ELF-1 (cell line): ENCODE measurements at places on chromosomes 11 and 22.

GRCh38 chr11:100810146-100810545 lies 123.1 kb downstream of the ARHGAP42 start:
- DNase-seq, result no peak

- peak; percentile 27 for DNase-seq
Observed at GRCh38 chr22:40397396-40397795, 27.0 kb downstream of the SGSM3 start.

- DNase-seq, result no peak
Observed at GRCh38 chr11:96185220-96185768, 157.7 kb downstream of the MAML2 start.

- no peak for DNase-seq
Observed at GRCh38 chr11:106724293-106724892, 293.9 kb downstream of the GUCY1A2 start.

GRCh38 chr11:118521892-118522311 lies 5.4 kb upstream of the TTC36 start:
- DNase-seq, result no peak

- no peak for DNase-seq
Observed at GRCh38 chr22:32692371-32692770, 109.1 kb upstream of the TIMP3 start.

DNA sequence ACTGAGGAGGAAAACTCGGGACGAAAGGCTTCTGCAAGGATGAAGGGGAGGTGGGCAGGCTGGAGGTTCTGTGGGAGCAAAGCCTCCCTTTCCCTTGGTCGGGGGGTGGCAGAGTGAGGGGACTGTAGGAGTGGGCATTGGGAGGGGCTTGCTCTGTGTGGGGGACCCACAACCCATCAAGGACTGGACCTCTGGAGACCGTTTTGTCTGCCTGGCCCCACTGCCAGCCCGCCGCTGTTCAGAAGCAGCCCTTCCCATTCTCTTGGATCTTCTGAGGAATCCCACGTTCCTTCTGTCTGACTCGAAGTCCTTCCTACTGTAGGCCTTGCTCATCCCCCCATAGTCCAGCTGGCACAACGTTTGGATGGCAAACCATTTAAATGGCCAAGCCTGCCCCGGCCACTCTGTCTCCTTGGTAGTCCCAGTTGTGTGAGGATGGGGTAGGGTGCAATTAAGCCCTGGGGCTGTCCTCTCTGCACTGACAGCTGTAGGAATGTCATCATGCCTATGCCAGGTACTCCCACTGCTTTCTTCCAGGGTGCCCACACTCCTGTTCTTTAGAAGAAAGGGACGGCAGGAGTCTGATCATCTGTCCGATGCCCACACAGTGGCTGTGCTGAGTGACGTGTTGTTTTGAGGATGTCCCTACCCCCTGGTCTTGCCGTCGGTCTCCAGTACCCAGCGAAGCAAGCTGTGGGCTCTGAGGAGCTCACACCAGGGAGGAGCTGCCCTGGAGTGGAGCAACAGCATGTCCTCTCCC lies 17.0 kb upstream of the NECTIN1 start:
- no peak for DNase-seq

DNA sequence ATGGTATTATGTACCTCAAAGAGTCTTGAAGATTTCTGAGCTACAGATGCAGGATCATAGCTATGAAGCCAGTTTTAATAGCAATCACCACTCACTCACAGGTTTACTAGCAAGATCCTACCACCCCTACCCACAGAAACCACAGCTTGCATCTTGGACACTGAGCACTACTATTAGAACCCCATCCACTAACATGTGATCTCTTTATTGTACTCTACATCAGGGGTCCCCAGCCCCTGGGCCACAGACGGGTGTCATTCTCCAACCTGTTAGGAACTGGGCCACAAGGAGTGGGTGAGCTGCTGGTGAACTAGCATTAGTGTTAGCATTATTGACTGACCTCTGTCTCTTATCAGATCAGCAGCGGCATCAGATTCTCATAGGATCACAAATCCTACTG lies 844.8 kb upstream of the CHORDC1 start:
- DNase-seq, result no peak

GRCh38 chr11:68051191-68052136 lies 12.6 kb downstream of the TCIRG1 start:
- no peak for DNase-seq

GRCh38 chr11:78451371-78452150 lies 33.9 kb upstream of the GAB2 start:
- DNase-seq, result no peak

- DNase-seq, result no peak
Observed at GRCh38 chr11:110852921-110853490, 140.8 kb upstream of the ARHGAP20 start.
